ENCODE measurements at places on chromosomes 1 and 21. TPM values are rescaled to one million over a fixed set of nuclear protein-coding genes. Genes with fewer than 3 reads are reported as not detected.

Gene TSSK3
- total RNA-seq, result not detected

Gene MPZ
- total RNA-seq, result 0.89 TPM

Gene CD34
- total RNA-seq, result 0.59 TPM

Gene PTPN14
- 13.8 TPM for total RNA-seq

- DNase-seq, result no peak
Measured at GRCh38 chr1:244439391-244440032, 12.2 kb downstream of the ADSS2 start.

- DNase-seq, result peak; percentile 88
Measured at GRCh38 chr1:59672851-59673572, 141.7 kb upstream of the HOOK1 start.

- peak; percentile 23 for DNase-seq
Measured at GRCh38 chr1:159817276-159818041, 9.2 kb upstream of the SLAMF8 start.

DNA sequence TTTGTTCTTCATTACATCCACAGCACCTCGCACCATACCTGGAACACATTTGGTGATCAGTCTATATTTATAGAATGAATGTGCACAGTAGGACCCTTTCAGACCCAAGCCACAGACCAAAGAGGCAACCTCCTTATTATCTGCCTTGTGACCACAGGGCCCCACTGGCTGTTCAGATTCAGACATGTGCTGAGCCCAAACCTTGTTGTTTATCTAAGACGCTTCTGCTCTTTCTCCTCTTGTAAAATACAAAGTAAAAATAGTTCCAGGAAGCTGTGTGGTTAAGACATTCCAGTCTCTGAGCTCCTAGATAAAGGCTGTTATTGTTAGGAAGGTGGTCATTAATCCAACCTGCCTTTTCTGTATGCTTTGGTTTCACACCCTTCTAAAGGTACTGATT is 3.6 kb upstream of the SCMH1 start:
- DNase-seq, result peak; percentile 74

GRCh38 chr1:59057796-59058195 is 239.1 kb upstream of the FGGY start:
- DNase-seq, result no peak

DNA sequence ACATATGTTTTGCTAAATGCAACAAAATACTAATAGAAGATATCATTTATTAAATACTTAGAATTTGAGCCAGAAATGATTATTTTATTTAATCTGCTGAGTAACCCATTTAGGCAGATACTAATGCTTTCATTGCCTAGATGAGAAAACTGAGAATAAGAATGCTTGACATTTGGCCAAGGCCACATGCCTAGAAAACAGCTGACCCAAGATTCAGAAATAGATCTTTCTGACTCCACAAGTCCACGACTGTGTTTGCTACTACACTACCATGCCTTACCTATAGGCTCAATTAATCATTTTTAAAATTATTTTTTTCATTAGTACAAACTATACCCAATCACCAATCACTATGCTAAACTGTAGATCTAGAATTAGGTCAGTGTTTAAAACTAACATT is 129.7 kb downstream of the ATP1B1 start:
- DNase-seq, result no peak

DNA sequence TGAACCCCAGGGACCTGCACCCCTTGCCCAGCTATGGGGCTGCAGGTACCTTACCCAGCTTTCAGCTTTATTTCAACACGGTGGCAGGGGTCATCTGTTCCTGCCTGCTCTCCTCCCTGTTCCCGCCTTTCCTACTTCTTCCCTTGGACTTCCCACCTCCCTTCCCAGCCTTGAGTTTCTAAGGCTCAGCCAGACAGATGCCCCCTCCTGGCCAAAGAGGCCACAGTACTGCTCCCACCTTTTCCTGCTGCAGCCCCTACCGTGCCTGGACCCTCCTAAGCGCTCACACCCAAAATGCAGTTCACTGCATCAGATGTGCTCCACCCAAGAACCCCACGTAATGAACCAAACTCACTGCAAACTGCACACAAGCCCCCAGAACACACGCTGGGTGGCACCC is 7.7 kb downstream of the NOC2L start:
- DNase-seq, result no peak

GRCh38 chr1:5948681-5949005 is 43.6 kb downstream of the NPHP4 start:
- no peak for DNase-seq

DNA sequence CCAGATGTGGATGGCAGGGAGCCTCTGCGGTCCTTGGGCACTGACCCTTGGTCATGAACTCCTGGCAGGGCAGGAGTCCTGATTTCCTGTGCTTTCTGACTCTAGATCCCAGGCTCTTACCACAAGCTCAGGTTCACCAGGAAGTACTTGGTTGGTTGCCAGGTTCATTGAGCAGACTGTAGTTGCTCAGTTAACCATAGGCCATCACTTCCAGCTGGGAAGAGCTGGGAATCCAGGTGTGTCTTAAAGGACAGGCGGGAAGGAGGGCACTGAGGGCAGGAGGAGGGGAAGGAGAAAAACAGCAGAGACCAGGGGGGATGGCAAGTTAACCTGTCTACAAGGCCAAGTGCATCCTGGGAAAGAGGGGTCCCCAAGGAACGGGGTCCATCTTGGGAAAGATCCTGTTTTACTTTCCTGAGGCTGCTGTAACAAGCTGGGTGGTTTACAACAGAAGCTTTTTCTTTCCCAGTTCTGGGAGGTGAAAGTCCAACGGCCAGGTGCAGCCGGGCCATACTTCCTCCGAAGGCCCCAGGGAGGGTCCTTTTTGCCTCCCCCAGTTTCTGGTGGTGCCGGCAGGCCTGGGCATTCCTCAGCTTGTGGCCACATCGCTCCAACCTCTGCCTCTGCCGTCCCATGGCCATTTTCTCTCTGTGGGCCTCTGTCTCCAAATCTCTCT is 11.6 kb downstream of the KCNAB2 start:
- DNase-seq, result no peak

GRCh38 chr1:100616121-100616621 is 78.2 kb downstream of the GPR88 start:
- no peak for DNase-seq
